Bronchial epithelial cell (primary cell): ENCODE measurements at places on chromosomes 1 and 21.

- peak; percentile 35 for DNase-seq
Measured at GRCh38 chr1:184970691-184971161, 3.6 kb downstream of the NIBAN1 start.

- peak; percentile 32 for DNase-seq
Measured at GRCh38 chr1:57340334-57341070, 83.4 kb downstream of the DAB1 start.

GRCh38 chr1:216075339-216075738, 347.9 kb downstream of the USH2A start:
- no peak for DNase-seq

GRCh38 chr1:176843352-176844297, 320.9 kb downstream of the ASTN1 start:
- peak; percentile 24 for DNase-seq

GRCh38 chr1:41322835-41323234, 38.4 kb upstream of the FOXO6 start:
- DNase-seq, result no peak

DNA sequence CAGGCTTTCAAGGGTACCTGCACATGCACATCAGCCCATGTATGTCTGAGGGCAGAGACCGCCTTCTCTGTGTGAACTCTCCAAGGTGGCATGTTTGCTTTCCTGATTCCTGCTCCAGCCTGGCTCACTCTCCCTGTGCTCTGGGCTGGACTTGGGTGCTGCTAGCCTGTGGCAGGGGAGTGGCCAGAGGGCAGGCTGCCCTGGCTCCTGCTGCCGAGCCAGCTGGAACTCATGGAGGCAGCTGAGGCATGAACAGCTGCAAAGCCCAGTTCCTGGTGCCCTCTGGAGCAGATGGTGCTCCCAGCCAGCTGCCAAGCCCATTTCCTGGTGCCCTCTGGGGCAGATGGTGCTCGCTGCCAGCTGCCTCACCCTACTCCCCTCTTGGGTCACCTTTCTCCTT, 7.6 kb downstream of the UBL4B start:
- DNase-seq, result no peak

GRCh38 chr1:21490774-21491487, 18.3 kb upstream of the ALPL start:
- DNase-seq, result peak; percentile 44

DNA sequence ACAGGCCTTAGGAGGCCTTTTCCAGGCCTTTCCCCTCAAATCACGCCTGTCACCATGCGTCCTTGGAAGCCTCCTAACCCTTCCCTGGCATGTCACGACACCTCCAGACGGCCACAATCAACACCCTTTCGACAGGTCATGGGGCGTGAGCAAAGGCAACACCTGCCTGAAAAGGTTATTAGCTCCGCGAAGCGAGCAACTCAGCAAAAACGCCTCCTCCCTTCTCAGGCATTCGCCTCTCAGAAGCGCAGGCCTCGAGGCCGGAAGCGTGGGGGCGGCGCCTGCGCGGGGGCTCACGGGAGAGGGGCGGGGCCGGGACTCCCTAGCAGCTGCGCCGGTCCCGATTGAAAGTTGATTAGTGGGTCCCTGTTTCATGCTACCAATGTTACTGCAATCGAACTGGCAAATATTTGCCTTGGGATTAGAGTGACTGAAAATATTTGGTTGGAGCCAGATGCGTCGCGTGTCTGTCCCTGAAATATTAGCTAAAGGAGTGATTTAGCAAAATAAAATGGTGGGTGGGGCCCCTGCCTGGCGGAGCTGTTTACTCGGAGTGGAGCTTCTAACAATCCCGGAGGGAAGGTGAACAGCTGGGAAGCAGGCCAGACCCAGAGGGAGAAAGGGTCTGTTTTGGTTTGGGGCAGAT, 44.9 kb downstream of the GFI1 start:
- no peak for DNase-seq

DNA sequence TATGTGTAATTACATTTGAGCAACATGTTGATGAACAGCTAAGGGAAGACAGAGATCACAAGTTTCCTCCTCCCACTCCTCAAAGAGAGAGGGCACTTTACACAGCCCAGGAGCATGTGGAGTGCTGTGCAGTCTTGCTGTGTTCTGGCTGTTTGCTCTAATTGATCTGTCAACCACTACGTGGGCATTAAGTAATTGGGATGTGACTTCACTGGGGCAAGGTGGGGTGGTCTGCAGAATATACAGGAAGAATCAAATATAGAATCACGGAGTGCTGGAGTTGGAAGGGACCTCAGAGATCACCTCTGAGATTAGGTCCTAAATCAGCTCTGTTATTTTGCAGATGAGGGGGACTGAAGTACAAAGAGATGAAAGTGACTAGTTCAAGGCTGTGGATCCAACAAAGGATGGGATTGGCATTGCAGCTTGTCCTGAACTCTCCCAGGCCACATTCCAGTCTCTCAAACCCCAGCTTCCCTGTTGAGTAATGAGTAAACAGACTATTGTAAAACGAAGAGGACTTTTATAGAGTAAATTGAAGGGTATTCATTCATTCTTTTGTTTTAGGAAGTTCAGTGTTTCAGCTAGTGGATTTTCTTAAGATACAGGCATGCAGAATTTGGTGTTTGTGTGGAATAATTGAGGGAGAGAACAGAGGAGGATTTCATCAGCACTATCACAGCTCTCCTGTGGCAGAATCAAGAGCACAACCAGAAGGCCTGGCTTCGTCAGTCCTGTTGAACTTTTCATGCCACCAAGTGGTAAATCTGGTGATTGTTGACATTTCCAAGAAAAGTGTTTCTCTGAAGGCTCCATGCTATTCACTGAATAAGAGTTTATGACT, 22.4 kb downstream of the NOS1AP start:
- no peak for DNase-seq

GRCh38 chr1:247324923-247325322, 6.7 kb downstream of the ZNF496 start:
- no peak for DNase-seq

GRCh38 chr1:108886292-108886691, 9.5 kb downstream of the GPSM2 start:
- no peak for DNase-seq

DNA sequence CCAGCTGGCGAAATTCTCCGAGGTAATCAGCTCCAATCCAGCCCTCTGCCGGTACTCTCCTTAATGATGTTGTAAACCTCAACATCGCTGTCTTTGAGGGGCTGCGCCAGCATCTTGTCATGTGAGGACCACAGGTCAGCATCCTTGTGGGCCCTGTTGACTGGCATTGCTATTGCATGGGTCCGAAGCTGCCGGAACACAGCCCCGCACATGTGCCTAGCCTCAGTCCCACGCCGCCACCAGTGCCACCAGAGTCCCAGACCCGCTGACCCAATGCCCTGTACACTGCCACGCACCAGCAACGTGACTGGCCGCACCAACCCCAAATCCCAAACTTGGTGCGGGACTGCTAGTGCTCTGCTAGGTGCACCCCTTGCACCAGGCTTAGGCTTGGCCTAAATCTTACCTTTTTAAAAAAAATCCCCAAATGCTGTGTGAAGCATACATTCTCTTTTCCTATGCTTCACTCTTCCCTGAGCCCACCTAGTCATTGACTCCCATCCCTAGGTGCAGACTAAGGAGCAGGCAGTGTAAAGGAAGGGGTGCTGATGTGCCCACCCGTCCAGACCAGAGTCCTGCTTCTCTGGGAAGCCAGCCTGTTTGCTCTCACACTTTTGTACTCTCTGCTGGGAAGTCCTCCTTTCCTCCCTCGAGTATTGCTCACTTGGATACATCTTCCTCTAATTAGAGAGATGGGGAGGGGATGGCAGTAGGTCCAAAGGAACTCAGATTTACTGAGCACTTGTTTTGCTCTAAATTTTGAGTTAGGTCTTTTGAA, 81.9 kb upstream of the ARTN start:
- no peak for DNase-seq

DNA sequence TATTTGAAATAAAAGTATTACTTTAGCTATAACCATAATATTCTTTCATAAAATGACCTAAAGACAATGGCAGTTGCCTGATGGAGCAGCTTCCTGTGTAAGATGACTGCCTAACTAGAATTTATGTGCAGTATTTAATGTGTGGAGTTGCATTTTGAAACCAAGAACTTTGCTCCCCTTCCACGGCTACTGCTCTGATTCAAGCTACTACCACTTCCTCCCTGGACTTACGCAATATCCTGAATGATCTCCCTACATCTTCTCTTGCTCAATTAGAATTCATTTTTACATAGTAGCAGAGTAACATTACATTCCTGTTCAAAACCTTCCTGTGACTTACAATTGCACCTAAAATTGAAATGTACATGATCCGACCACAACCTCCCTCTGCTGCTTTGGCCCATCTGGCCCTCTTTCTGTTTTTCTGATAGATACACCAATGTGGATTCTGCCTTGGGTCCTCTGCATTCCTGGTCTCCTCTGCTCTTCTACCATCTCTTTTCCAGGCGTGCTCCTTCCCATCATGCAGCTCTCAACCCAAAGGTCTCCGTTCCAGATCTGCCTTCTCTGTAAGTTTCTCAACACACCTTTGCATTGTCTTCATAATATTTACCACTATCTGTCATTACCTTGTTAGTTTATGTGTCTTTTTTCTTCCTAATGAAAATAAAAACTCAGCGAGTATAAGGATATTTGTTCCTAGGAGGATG, 47.4 kb upstream of the USP25 start:
- DNase-seq, result peak; percentile 71

DNA sequence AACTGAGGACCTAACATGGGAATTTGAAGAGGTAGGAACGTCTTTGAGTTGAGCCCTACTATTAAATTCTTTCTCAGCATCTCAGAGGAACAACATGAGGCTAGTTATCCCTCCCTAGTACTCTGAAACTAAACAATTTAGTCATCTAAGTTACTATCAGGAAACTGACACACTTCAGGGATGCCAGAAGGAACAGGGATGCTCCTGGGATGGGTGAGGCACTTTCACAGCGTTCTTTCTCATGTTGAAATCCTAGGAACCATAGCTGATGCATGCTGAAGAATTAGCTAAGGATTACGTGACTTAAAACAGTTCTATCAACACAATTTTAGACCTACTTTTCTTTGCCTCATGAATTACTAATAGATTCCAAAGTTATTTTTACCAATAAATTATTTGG, 1.8 kb upstream of the SPRR2G start:
- DNase-seq, result no peak

DNA sequence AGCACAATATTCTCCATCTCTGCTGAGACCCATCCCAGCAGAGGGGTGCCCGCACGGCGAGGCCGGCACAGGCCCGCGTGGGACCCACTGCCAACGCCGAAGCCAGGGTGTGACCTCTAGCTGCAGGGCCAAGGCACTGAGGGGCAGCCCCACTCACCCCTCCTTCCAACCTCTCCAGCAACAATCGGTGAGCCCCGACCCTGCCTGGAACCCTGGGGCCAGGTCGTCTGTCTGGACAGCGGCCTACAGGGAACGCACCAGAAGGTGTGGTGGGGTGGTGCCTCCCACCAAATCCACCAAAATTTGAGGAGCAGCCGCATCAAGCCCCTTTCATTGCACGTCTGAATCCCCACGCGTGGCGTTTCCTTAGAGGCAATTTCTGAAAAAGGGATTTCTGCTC, 63.0 kb upstream of the ADARB1 start:
- DNase-seq, result no peak

DNA sequence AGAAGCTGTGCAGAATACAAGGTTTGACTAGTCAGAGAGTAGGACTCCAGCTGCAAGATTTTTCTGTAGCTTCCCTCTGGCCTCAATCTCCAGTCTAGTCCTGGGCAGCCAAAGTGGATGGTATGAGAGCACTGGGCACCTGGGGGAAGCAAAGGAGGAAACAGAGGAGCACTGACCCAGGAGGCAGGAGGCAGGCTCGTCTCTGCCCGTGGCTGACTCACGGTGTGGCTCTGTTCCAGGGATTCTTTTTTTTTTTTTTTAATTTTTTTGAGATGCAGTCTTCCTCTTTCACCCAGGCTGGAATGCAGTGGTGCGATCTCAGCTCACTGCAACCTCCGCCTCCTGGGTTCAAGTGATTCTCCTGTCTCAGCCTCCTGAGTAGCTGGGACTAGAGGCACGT, 4.1 kb upstream of the NPPB start:
- peak; percentile 56 for DNase-seq

GRCh38 chr1:46306159-46306530, 2.6 kb downstream of the UQCRH start:
- DNase-seq, result no peak

GRCh38 chr1:2195785-2196184, 1.2 kb upstream of the FAAP20 start:
- no peak for DNase-seq

DNA sequence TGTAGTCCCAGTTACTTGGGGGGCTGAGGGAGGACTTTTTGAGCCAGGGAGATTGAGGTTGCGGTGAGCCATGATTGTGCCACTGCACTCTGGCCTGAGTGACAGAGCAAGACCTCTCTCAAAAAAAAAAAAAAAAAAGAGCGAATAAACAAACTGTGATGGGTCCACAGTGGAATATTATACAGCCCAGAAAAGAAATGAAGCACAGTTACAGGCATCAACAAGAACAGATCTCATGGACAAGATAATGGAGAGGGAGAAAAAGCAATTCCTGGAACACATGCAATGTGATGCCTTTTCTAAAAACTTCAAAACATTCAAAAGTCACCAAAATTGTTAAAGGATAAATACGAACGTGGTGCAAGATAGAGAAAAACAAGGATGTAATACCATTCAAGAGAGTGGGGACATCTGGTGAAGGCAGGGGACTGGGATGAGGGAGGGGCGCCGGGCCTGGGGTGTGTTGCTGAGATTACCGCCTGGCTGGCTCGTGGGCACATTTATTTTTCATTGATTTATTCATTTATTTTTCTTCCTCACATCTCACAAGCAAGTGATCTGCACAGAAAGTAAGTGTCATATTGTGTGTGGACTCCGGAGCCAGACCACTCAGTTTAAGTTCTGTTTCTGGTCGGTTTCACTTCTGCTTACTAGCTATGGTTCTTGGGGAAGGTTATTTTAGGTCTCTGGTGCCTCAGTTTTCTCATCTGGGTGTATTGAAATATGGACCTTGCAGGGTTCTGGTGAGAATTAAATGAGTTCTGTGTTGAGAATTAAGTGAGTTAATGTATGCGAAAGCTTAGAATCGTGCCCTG, 30.1 kb downstream of the ABCG1 start:
- no peak for DNase-seq

- DNase-seq, result no peak
Measured at GRCh38 chr1:201509601-201510374, 2.9 kb upstream of the CSRP1 start.

- DNase-seq, result no peak
Measured at GRCh38 chr21:42705746-42706374, 52.4 kb downstream of the PDE9A start.

DNA sequence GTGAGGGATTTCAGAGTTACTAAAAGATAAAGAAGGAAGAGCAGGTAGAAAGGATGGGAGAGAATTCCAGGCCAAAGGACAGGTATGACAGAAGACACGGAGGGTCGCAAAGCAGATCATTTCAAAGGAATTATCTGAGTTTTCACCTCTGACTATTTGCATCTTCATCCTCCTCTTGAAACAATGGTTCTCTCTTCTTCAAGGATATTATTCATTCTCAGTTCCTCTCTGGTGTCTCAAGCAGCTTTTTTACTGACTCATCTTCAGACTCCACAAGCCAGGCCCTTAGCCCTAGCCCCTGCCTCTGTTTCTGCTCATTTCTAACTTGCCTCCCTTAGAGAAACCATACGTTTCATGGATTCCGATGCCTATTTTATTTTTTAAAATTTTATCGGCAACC, 15.0 kb downstream of the DDX59 start:
- peak; percentile 71 for DNase-seq
